ENCODE measurements at places on chromosomes 3 and 15. TPM values are rescaled to one million over a fixed set of nuclear protein-coding genes. Genes with fewer than 3 reads are reported as not detected.

GRCh38 chr15:91469632-91470567, 369.8 kb downstream of the SV2B start:
- no peak for DNase-seq

GRCh38 chr15:82647835-82648256, 683 bp upstream of the CPEB1 start:
- no peak for DNase-seq

- no peak for DNase-seq
These were observed 1.6 kb upstream of the SORD start for GRCh38 chr15:45021348-45021747.

- DNase-seq = no peak
These were observed 402.1 kb downstream of the CADM2 start for GRCh38 chr3:85360742-85361387.

Gene LCMT2
- polyA plus RNA-seq = 14.4 TPM

DNA sequence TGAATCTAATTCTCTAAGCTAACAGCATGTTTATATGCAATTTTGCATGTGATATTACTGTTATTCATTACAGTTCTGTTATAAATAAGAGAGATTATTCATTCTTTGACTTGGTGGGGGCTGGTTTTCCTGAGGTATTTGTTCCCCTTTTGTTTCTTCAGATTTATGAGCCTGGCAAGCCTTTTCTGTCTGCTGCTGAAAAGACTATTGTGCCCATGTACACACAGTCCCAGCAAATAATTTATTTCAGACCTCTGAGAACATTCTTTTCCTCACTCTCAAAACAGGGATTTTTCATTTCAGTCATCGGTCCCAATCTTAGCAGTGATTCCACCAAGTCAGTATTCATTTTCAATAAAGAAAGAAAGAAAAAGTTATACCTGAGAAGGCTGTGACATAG, 716.8 kb downstream of the NSUN3 start:
- no peak for DNase-seq

Gene CIDEC
- polyA plus RNA-seq = not detected

GRCh38 chr3:101941318-101942040, 92.2 kb downstream of the NFKBIZ start:
- DNase-seq = no peak

DNA sequence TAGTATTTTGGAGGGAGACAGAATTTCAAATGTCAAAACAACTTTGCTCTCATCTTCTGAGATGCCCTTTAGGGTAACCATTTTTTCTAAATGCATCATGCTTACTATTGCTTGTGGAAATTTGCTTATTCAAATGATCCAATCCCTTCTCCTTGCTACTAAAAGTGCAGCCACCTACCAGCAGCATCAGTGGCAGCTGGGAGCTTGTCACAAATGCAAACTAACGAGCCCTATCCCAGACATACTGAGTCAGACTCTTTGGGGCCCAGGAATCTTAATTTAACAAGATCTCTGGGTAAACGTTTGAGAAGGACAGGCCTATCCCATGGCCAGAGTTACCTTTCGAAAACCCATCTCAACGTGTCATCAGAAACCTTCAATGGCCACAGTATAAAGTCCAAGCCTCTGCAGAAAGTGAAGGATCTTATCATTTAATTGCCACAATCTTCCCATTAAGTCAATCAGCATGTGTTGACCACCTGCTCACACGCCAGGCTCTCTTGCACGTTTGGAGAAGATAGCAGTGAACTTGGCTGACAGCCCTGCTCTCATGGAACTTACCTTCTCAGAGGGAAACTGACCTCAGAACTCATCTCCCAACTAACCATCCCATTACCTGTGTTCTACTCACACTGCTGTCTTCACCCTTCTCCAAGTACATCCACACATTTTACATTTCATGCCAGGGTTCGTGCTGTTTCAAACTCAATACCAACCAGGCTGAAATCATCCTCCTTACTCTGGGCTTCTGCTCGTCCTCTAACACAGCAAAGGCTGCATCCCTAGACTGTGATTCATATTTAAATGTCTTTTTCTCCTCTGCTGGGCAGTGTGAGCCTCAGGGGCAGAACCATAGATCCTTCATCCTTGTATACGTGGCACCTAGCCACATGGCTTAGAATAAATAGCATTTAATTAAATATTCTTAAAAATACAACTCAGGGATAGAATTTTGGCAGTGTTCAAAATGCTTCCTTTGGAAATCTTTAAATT, 24.8 kb upstream of the VGLL4 start:
- DNase-seq = no peak

Gene MYZAP
- 7.2 TPM for polyA plus RNA-seq

- DNase-seq = no peak
These were observed 464.3 kb upstream of the GRM7 start for GRCh38 chr3:6396631-6397030.

- no peak for DNase-seq
These were observed 157.0 kb downstream of the TLE3 start for GRCh38 chr15:69940441-69941300.

DNA sequence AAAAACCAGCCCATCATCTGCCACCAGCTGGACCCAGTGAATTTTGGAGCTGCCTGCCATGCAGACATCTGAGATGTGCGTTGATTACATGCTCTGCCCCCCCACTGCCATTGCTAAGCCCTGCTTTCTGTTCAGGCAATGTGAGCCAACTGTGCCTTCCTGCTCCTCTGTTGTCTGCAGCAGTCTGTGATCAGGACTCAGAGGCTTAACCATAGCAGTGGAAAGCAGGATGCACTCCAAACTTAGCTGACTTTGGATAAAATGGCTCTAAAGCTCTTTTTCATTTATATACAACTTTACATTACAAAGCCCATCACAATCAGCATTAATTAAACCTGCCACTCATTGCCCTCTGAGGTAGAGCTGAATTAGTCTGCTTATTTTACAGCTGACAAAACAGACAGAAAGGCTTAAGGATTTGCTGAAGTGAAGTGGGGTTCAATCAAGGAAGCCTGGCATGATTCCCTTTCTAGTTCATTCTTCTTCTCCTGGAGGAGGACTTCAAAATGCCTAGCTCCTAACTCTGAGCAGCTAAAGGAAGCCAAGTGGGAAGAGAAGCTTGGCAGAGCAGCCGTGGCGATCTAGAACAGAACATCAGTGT, 15.7 kb upstream of the RPS27L start:
- DNase-seq = no peak

GRCh38 chr15:59172289-59172901, 34.2 kb upstream of the LDHAL6B start:
- DNase-seq = no peak

DNA sequence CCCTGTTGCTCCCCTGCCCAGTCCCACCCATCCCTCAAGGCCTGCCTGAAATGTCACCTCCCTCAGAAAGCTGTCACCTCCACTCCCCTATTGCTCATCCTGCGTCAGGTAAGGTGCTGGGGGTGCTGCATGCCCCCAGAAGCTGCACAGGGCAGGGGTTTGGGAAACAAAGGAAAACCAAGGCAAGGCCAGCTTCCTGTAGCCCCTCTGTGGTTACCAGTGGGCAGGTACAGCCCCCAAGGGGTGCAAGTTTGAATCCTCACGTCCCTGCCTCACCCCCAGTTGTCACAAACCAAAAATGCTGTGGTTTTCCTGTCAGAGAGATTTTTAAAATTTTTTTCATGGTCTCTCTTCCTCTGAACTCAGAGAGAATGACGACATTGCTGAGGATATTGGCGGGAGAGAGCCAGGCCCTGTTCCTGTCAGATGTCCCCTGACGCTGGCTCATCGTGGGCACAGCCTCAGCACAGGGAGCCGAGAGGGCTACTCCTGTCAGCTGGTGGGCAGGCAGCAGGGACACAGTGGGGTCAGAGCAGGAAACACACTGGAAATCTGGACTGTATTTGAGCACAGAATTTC, 27.0 kb downstream of the PSTPIP1 start:
- no peak for DNase-seq

- DNase-seq = no peak
These were observed 88.5 kb upstream of the LRRFIP2 start for GRCh38 chr3:37262816-37263393.

- DNase-seq = peak; percentile 22
These were observed 2.9 kb upstream of the MKRN2 start for GRCh38 chr3:12553921-12554391.

Gene GRM7
- 2.8 TPM for polyA plus RNA-seq

DNA sequence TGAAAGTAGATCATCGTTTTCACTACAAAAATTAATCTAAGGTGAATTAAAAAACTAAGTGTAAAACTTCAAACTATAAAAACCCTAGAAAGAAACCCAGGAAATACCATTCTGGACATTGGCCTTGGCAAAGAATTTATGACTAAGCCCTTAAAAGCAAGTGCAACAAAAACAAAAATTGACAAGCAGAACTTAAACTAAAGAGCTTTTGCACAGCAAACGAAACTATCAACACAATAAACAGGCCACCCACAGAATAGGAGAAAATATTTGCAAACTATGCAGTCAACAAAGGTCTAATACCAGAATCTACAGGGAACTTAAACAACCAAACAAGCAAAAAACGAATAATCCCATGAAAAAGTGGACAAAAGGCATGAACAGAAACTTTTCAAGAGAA, 302.0 kb downstream of the CHST2 start:
- DNase-seq = no peak

Gene PTH1R
- polyA plus RNA-seq = 193 TPM

DNA sequence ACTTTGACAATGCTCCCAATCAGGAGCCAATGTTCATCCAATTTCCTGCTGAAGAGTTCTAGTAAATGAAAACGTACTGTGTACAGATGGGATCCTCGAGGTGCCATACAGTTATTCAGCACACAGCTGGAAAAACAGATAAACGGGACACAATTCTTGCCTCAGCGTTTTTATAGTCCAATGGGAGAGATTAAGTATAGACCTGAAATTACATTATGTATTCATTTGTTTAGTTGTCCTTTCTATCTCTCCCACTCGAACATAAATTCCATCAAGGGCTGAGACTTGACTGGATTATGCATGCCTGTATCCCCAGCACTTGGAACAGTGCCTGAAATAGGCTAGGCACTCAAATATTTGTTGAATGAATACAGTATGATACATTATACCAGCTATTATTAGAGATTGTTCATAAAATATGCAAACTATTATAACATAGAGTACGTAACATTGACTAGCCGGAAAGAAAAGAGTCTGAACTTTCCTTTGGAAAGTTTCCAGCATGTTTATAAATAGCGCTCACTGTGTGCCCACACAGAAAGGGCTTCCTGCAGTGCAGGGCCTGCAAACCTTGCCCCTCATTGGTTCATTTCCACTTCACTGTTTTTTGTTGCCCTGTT, 27.4 kb upstream of the SNTN start:
- no peak for DNase-seq

GRCh38 chr15:98953000-98953787, 54.4 kb downstream of the PGPEP1L start:
- no peak for DNase-seq

DNA sequence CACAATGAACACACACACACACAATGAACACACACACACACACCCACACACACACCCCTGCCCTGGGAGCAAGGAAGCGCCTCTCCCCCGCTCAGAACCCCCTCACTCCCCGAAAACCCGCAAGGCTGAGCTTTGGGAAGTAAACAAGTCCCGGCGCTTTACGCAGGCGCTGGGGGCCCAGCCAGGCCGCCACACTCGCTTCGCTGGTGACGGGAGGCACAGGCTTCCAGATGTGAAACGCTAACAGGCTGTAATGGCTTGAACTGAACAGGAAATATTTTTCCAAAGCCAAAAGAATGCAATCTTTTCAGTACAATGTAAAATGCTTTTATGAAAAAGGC, 122.7 kb upstream of the IGF1R start:
- DNase-seq = no peak

Measured in right renal pelvis (tissue), 4 donors.